ENCODE measurements at places on chromosomes 6 and 20.

DNA sequence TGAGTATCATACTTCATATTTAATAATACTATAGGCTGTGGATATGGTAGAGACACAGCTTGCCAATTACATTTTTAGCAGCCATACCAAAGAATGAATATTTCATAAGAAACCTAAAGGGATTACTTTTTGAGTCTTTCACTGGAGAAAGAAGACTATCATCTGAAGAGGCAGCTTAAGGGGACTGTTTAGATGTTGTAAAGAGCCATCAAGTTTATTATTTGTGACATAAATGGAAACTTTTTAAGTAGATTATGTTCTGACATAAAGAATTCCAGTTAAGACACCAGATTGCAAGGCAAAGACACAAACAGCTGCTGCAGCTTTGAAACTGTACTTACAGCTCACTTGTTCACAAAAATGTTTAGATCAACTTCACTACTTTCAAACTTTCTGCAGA, 429.4 kb downstream of the TFAP2A start:
- DNase-seq, result no peak

GRCh38 chr6:3388786-3389185, 68.1 kb downstream of the SLC22A23 start:
- DNase-seq, result no peak

DNA sequence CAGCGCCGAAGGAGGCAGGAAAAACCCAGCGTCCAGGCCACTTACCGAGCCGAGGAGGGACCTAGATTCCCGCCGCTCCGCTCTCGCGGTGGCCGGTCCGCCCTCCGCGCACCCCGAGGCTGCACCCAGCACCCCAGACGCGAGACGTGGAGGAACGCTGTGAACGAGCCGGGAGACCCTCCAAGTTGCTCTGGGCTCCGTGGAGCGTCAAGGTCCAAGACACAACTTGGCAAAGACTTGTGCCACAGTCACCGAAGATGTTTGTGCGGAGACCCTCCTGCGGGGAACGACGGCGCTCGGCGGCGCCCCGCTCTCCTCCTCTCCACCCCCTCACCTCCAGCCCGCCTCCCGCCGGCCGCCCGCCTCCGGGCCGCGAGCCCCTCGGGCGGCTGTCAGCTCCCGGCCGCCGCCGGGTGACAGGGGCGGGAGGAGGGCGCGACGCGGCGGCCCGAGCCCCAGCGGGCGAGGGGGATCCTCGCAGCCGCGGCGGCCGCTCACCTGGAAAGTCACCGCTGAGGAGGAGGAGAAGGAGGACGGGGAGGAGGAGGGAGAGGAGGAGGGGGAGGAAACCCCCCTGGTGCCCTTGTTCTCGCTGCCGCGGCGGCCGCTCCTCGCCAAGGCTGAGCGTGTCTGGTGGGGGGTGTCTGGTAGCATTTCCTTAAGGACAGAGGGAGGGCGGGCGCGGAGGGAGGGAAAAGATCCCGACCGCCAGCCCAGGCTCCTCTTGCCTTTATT, 637 bp upstream of the HIVEP2 start:
- DNase-seq, result peak; percentile 88

DNA sequence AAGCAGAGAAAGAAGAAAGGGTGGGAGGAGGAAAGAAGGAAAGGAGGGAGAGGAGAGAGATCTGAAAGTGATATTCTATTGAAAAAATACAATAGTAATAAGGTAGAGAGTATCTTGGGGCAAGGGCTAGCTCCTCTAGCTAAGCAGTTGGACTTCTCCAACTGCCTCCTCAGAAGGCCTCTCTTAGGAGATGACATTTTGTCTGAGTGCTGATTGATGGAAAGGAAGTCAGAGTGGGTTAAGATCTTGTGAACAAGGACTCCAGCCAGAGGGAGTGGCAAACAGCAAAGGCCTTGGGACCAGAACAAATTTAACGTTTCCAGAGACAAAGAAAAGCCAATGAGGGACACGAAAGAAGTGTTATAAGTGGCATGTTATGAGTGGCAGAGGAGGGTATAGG, 111.8 kb upstream of the TNFAIP3 start:
- no peak for DNase-seq

DNA sequence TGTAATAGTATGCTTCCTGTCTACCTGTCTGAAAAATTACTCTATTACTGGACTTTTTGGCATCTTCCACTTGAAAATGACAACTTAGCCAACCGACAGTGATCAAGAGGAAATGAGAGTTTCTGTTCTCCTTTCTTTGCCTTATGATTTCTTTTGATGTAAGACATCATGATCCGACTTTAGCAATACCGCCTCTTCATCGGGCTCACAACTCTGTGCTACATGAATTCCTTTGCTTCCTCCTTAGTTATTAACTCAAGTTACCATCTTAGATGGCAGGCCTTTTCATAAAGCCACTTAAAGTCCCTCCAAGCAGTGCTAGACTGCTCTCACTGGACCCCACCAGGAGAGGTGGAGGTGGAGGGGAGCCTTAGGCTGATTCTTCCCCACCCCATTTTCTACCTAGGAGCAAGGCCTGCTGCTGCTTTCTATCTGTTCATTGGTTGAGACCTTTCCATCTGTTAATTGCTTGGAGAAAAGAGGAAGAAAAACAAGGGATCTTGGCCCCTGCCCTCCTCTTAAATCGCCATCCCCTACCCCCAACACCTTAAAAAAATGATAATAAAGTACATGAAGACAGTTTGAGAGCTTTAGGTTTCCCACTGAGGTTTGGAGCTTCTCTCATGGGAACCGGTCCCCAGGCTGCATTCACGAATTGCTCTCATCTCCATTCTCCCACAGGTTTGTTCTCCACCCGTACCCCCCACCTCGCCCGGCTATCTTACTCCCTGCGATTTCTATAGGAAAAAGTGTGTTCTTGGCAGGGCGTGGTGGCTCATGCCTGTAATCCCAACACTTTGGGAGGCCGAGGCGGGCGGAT, 21.6 kb upstream of the MCM3 start:
- no peak for DNase-seq

- no peak for DNase-seq
Measured at GRCh38 chr6:170082067-170082466, 208.8 kb downstream of the DLL1 start.

GRCh38 chr20:22905658-22906057, 129.5 kb upstream of the SSTR4 start:
- no peak for DNase-seq

DNA sequence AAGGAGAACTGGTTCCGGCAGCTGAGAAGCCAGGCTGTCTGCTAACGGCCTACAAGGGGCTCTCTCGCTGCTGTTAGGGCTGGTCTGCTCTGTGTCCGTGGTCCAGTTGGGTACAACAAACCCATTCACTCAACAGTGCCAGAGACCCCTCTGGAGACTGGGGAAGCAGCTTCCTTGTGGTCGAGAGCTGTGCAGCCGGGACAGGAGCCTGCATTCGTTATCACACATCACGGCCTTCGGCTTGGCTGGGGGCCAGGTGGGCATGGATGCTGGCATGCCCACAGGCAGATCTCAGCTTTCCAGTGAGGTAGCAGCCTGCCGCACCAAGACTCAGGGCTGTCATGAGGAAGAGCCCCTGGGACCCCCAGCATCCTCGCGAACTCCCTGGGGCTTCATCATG, 124.7 kb downstream of the PREX1 start:
- no peak for DNase-seq

Measured in right kidney (tissue), 9 donors.